ENCODE measurements at places on chromosomes 1 and 21.

DNA sequence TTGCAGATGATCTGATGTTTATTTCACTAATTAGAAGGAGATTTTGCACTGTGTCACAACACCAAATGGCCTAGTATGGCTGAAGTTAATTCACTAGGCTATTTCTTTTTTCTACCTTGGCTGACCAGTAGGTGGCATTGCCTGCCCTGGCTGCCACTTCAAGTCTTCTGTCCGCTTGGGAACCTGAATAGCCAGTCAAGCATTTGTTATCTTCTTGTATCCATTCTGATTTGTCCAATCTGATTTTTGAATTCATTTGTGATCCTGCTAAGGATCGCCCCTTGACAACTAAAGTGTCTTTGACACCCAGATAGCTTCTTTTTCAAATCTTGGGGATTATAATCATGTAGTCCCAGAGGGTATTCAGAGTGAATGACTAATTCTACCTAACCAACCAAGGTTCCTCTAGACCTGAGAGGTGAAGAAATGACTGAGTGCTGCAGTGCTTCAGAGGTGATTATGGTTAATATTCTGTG lies 99.4 kb downstream of the GIPC2 start:
- no peak for DNase-seq

DNA sequence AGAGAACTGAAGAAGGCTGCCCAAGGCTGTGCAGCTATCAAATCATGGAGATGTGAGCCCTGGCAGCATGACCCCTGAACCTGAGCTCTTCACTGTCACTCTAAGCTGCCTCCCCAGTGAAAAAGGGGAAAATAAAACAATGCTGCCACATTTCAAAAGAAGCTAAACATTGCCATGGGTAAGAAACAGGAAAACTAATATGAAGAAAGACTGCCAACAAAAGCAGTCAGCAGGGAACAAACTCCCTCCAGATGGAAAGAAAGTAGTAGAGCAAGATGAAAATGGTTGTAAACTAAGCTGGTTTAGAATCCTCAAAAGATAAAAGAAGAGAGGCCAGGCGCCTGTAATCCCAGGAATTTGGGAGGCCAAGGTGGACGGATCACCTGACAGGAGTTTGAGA lies 36.2 kb upstream of the CSF1 start:
- no peak for DNase-seq

DNA sequence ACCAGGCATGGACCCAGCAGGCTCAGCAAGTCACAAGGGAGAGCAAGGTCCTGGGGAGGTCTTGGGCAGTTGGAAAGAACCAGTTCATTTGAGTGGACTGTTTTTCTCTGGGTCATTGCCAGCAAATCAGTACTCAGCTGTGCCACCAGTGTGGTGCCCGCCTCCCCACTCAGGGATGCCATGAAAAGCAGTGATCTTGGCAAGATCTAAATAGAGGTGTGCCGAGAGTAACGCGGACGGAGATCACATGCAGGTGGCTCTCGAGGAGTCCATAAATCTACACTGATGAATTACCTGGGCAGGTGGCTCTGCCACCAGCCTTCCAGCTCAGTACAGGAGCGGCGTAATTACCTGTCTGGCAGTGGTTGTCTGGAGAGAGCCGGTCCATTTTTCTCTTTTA lies 642.2 kb downstream of the PTPRU start:
- DNase-seq = no peak

- DNase-seq = no peak
Observed at GRCh38 chr1:161044535-161044907, 1.3 kb downstream of the USF1 start.

DNA sequence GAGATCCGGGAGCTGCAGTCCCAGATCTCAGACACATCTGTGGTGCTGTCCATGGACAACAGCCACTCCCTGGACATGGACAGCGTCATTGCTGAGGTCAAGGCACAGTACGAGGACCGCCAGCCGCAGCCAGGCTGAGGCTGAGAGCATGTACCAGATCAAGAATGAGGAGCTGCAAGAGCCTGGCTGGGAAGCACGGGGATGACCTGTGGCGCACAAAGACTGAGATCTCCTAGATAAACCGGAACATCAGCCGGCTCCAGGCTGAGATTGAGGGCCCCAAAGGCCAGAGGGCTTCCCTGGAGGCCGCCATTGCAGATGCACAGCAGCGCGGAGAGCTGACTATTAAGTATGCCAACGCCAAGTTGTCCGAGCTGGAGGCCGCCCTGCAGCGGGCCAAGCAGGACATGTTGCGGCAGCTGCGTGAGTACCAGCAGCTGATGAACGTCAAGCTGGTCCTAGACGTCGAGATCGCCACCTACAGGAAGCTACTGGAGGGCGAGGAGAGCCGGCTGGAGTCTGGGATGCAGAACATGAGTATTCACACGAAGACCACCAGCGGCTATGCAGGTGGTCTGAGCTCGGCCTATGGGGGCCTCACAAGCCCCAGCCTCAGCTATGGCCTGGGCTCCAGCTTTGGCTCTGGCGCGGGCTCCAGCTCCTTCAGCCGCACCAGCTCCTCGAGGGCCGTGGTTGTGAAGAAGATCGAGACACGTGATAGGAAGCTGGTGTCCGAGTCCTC lies 25.5 kb downstream of the ETV3L start:
- no peak for DNase-seq

- DNase-seq = no peak
Observed at GRCh38 chr1:8902765-8903164, 24.3 kb upstream of the ENO1 start.

DNA sequence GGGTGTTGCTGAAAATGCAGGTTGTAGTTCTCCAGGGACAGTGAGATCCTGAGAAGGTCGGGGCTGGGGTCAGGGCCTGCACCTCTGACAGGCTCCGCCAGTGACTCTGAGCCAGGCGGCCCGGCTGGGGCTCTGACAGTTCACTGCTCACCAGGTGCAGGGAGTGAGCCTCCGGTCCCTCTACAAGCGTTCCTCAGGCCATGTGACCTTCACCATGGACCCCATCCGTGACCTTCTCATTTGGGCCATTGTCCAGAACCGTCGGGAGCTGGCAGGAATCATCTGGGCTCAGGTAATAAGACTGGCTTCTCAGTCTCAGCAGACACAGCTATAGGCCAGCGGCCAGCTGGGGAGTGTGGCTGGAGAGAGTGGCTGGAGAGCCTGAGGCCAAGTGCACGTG lies 41.8 kb downstream of the TRPM2 start:
- DNase-seq = no peak

- DNase-seq = peak; percentile 74
Observed at GRCh38 chr1:181104790-181105133, 16.3 kb downstream of the IER5 start.

DNA sequence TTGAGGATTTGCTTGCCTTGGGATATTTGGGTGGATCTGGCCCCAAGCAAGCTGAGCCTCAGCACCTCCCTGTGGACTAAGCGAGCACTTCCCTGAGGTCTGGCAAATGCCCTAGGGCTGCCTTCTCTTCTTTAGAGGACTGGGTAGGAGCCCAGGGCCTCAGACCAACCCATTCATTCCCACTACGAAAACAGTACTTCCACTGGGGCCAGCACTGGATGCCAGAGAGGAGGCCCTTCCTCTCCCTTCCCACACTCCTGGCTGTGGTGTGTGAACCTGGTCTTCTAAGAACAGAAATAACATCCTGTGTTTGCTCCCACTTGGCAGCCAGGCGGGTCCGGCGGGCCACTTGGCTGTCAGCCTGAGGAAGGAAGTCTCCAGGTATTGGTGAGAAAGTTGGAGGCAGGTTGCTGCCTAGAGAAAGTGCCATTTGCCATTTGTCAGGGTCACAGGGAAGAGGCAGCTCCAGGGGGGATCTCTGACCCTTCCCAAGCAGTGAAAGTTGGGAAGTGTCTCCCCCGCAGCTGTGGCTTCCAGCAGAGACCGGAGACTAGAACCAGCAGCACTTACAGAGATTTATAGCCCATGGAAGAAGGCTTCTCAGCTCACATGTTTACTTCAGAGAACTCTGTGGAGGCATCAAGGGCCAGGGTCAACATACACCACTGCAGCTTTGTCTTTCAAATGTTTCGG lies 323.5 kb downstream of the SIPA1L2 start:
- DNase-seq = no peak

- DNase-seq = no peak
Observed at GRCh38 chr1:224519874-224520273, 85.3 kb upstream of the WDR26 start.

DNA sequence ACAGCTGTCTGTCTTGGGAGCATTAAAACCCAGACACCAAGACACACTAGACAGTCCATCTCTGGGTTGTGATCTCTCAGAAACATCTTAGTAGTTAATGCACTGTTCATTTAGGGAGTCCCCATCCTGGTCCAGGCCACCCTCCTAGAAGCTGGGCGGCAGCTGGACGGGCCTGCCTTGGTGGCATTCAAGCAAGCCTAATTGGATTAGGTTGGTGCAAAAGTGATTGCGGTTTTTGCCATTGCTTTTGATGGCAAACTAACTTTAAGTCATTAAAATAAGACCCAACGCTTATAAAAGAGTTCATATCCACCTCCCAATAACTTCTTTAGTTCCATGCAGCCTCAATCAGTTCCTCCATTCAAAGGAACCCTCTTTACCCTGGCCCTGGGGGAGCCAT lies 21.7 kb downstream of the ATP5PO start:
- DNase-seq = no peak

DNA sequence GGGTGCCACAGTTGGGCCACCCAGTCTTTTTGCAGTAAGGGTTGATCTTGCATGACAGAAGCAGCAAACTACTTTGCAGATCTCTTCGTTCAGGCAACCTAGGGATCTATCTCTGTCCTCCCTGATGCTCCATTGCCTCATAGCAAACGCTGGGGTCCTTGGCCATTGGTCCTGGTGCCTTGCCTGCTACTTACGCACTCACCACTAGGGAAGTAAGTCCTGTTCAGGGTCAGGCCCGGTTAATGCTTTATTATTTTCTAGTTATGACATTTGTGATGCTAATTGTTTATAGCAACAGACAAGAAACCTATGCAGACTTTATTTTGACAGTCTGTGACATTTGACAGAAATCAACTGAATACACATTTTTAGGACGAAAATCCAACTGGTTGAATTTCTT lies 326.5 kb upstream of the FMN2 start:
- DNase-seq = no peak

GRCh38 chr21:39189857-39190604 lies 6.8 kb upstream of the PSMG1 start:
- no peak for DNase-seq
